Activated T-cell treated with anti-CD3 and anti-CD28 coated beads, Interleukin-2, amount 50 U/mL, for 72 hours (primary cell): ENCODE measurements at places on chromosomes 3 and 15. TPM values are rescaled to one million over a fixed set of nuclear protein-coding genes. Genes with fewer than 3 reads are reported as not detected.

The COPS2 gene
- total RNA-seq = 64.6 TPM

The NAALADL2 gene
- total RNA-seq = not detected

The PAK6 gene
- total RNA-seq = 1.2 TPM

The THRB gene
- total RNA-seq = not detected

The EOMES gene
- 7.2 TPM for total RNA-seq

The CSPG4 gene
- not detected for total RNA-seq

The TMEM212 gene
- not detected for total RNA-seq

The ANKUB1 gene
- total RNA-seq = not detected

The FOXB1 gene
- 6.0 TPM for total RNA-seq

The LRRFIP2 gene
- total RNA-seq = 28.3 TPM

The LTF gene
- not detected for total RNA-seq

The ADGRG7 gene
- total RNA-seq = not detected

The SLCO2A1 gene
- 0.10 TPM for total RNA-seq
